ENCODE measurements at places on chromosomes 5 and 9.

DNA sequence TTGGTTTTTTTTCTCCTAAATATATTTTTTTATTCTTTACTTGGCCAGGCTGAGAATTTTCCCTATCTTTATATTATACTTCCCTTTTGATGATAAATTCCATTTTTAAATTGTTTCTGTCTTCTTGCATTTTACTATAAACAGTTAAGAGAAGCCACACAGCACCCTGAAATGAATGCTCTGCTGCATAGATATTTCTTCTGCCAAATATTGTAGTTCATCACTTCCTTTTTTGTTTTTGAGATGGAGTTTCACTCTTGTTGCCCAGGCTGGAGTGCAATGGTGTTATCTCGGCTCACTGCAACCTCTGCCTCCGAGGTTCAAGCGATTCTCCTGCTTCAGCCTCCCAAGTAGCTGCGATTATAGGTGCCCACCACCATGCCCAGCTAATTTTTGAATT is 8.5 kb upstream of the INIP start:
- DNase-seq = no peak

DNA sequence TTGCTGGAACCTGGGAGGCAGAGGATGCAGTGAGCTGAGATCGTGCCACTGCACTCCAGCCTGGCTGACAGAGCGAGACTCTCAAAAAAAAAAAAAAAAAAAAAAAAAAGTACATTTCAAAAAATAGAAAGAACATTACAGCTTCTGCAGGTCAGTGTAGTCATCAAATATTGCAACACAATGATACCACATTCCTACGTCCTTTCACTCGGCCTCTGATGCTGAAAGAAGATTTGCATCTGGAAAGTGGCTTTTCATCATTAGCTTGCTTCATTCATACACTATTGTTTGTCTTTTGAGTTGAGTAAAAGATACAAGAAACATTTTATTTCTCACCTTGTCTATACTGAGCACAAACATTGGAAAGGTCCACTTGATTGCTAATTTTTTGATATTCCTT is 59.6 kb upstream of the CPLANE1 start:
- DNase-seq = peak; percentile 2

DNA sequence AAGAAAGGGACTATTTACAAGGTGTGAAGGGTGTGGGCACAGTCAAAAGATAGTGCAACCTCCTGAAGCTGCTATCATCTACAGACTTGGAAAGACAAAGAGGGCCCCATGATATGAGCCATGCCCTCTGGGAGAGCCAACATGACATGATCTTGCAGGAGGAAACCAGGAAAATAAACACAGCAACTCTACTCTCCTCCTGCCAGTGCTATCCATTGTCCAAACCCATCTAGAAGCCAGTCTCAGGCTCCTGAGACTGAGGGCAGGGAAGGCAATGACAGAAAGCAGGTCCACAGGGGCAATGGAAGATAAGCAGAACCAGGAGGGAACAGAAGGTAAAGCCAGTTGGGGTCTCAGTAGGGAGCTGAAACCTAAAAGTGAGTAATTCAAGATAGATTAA is 37.1 kb downstream of the PLPP1 start:
- no peak for DNase-seq

GRCh38 chr5:151107084-151107483 is 26.2 kb upstream of the TNIP1 start:
- DNase-seq = no peak

GRCh38 chr9:89637787-89638186 is 33.0 kb downstream of the GADD45G start:
- DNase-seq = no peak

DNA sequence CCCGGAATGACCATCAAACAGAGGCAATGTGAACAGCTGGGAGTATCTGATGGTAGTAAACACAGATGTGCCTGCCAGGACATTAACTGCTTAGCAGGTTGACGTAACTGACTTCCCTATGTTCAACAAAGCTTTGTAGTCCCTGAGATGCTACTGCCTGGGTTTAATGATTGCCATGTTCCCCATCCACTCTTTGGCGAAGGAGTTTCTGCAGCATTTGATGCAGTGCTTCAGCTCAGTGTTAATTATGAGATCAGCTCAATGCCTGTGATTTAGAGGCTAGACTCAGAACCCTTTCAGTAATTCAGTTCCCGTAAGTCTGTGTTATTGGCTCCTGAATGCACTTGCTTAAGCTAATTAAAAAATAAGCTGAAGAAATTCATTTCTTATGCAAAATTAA is 547.3 kb upstream of the ZNF608 start:
- DNase-seq = no peak

GRCh38 chr9:90340421-90340820 is 302.2 kb downstream of the DIRAS2 start:
- DNase-seq = peak; percentile 68

DNA sequence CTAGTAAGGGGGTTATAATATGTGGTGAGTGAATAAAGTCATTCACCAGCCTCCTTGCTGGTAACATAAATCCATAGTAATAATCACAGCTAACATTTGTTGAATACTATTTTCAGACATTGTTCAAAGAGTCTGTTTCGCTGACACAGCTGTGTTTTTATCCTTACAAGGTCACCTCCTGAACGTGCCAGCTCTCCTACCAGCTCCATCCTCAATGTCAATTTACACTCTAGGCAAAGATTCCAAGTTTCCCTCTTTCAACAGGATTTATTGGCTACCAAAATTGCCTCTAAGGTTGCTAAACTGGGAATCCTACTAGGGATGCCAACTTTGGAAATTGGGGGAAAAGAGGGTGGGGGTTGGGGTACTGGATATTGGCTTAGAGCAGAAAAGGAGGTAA is 30.7 kb upstream of the SMC5 start:
- no peak for DNase-seq

GRCh38 chr9:33140401-33141360 is 26.5 kb downstream of the B4GALT1 start:
- DNase-seq = no peak

- peak; percentile 53 for DNase-seq
Measured at GRCh38 chr5:116068028-116068632, 16.7 kb upstream of the COMMD10 start.

DNA sequence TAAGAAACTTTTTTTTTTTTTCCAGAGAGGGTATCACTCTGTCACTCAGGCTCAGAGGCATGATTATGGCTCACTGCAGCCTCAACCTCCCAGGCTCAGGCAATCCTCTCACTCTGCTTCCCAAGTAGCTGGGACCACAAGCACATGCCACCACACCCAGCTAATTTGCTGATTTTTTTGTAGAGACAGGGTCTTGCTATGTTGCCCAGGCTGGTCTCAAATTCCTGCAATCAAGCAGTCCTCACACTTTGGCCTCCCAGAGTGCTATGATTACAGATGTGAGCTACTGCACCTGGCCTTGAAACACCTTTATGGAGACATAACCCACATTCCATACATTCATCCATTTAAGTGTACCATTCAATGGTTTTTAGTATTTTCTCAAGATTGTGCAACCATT is 23.7 kb upstream of the CCDC180 start:
- DNase-seq = no peak

- DNase-seq = peak; percentile 56
Measured at GRCh38 chr5:39376293-39376714, 12.0 kb upstream of the C9 start.

- peak; percentile 87 for DNase-seq
Measured at GRCh38 chr5:16809395-16810207, 126.5 kb downstream of the MYO10 start.

DNA sequence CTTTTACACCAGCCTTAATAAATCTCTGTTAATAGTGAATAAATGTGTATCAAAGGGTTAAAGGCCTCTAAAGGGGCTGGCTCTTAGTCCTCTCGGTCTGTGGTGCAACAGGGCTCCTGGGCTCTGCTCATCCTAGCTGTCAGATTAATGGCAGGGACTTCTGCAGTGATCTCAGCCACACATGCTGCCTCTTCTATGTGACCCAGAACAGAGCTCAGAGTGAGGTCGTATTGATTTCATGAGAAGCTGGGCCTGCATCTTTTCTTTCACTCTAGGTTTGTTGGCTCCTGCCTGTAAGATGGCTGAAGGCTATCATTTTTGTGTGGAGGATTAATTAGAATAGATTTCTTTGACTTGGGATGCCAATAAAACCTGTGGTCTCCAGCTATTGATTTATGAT is 165.0 kb upstream of the GLRA1 start:
- DNase-seq = no peak

- no peak for DNase-seq
Measured at GRCh38 chr5:94810281-94810680, 191.8 kb downstream of the SLF1 start.

DNA sequence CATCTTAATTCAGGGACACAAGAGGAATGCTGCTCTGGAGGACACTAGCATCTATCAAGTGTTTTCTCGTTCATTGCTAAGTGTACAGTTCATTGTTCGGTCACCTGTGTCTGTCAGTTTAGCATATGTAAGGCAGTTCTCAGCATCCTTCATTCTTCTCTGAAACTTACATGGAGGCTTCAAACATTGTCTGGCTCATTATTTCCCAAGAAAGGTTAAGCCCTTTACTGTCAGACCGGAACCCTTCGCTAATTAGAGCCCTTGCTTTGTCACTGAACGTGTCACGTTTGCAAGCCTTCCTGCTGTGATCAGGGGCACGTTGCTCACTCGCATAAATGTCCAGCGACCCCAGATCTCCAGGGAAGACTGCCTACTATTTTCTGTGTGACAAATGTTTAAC is 62.3 kb upstream of the RIOK2 start:
- DNase-seq = no peak

- no peak for DNase-seq
Measured at GRCh38 chr5:135533334-135533733, 2.4 kb downstream of the NEUROG1 start.

DNA sequence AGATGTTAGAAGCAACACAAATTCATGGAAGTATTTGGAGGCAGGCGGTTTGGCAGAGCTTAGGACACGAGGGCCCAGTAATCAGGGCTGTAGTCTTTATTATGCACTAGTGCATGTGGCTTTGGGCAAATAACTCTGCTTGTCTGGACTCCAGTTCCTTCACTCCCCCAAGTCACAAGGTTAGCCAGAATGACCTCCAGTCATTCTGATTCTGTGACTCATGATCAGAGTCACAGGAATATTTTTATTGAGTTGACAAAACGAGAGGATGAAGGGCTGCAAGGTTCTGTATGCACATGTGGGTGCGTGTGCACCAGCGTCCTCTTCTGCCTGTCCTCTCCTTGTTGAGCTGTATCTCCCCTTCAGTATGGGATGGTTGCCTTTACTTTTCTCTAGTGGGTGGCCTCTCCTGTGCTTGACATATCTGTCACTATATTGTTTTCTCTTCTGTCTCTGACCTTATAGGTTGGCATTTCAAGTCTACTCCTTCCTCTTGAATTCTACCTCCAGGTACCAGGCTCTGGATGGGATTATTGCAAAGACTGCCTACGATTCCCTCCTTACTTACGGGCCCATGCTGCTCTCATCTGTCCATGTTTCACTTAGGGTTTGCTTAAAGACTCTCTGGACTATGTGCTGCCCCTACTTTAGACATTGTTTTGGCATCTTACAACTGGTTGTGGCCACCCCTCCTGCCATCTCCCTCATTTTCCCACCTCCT is 94.6 kb downstream of the KDM4C start:
- peak; percentile 30 for DNase-seq

DNA sequence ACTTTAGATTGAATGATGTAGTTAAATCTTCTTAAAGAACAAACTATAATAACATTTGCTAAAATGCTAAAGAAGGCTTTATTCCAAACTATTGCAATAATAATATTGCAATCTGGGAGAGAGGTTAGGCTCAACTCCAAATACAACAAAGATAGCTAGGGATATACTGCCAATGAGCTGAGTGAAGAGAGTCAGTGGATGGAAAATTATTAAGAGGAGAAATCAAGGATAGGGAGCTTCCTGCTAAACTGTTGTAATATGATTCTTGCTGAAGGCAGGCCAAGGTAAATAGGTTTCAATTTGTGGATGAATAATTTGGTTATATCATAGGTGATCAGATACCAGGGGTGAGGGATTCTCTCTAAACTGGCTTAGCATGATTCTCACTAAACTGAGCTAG is 1651.5 kb downstream of the EFNA5 start:
- peak; percentile 38 for DNase-seq

DNA sequence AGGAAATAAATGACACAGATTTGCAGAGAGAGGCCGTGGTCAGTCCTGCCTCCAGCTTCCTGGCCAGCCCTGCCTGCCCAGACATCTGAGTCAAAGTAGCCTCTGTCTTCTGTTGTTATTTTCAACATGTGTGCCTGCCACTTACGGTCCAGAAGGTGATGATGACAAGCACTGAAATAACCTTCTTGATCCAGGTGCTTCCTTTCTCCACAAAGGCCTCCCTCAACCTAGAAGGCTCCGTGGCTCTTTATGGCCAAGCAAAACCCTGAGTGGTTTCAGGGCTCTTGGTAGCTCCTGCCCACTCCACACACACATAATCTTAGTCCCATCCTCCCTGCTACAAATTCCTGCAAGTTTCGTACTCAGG is 34.1 kb upstream of the SLC6A19 start:
- no peak for DNase-seq

- DNase-seq = no peak
Measured at GRCh38 chr9:111030492-111030891, 7.8 kb downstream of the LPAR1 start.

- no peak for DNase-seq
Measured at GRCh38 chr9:79026316-79026715, 545.4 kb upstream of the TLE4 start.
